Stimulated activated CD4-positive, alpha-beta T cell treated with anti-CD3 and anti-CD28 coated beads, Interleukin-1b, Interleukin-23, amount 100 ng/mL, for 4 hours (primary cell): ENCODE measurements at places on chromosomes 13 and 19.

- no peak for DNase-seq
These were observed 361.5 kb downstream of the OXGR1 start for GRCh38 chr13:96632536-96633320.

- no peak for DNase-seq
These were observed 25.8 kb upstream of the MEDAG start for GRCh38 chr13:30880151-30880855.

- no peak for DNase-seq
These were observed 1255.6 kb downstream of the DIAPH3 start for GRCh38 chr13:58908019-58908679.

- DNase-seq, result no peak
These were observed 4.4 kb upstream of the TBC1D4 start for GRCh38 chr13:75486146-75487062.

DNA sequence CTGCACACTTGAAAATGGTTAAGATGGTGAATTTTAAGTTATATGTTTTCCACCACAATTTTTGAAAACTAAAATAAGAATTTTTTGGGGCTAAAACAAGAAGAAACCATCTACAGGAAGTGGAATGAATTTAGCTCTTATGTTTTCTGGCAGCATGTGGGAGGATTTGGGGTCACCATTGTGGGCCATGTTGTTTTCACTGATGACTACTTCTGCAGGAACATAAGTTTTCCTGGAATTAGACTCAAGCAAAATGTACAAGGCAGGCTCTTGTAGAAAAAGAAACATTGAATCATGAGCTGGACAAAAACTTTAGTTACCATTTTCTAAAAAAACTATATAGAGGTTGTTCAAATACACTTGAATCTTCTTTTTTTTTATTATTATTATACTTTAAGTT, 125.3 kb upstream of the C1QTNF9B start:
- no peak for DNase-seq

- no peak for DNase-seq
These were observed 37.0 kb downstream of the SKA3 start for GRCh38 chr13:21139374-21139773.

- no peak for DNase-seq
These were observed 104.9 kb downstream of the HSPH1 start for GRCh38 chr13:31056644-31057271.

DNA sequence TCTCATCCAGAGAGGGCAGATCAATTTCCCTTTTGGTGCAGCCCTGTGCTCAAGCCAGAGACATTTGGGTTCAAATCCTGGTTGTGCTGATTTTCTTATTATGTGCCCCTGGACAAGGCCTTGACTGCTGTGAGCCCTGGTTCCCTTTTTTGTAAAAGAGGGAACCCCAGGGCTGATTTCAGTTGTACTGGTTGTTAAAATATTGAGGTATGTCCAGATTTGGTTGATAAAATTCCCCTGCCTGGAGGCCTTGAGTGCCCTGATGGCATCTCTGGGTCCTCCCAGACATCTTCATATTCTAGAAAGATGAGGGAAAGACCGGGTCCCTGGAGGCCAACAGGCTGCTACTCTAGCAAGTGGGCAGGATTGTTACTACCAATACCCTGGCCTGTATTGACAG, 14.4 kb upstream of the PLAUR start:
- no peak for DNase-seq

- no peak for DNase-seq
These were observed 46.5 kb downstream of the DNM2 start for GRCh38 chr19:10764340-10764894.

DNA sequence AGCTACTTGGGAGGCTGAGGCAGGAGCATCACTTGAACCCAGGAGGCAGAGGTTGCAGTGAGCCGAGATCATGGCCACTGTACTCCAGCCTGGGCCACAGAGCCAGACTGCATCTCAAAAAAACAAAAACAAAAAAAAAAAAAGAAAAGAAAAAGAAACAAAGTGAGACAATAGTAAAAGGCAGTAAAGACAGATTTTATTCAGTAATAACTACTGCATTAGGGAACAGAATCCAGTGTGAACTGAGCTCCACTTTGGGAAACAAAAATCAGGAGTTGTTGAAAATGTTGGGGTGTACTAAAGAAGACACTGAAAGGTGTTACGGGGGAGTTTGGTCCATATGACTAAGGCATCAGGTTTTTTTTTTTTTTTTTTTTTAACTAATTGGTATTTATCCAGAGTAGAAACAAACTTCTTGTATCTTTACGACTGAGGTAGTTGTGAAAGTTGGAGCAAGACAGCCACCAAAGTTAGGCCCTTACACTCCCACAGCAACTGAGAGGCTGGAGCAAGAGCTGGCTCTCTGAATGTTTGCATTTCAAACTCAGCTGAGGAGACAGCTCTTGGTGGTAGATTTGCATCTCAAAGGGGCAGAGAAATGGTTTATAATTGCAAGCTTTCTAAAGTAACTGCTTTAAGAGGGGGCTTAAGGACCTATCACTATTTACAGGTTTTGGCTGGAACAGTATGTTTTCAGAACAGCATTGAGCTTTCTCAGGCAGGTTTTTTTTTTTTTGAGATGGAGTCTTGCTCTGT, 24.2 kb downstream of the ZNF607 start:
- no peak for DNase-seq

- no peak for DNase-seq
These were observed 551.4 kb downstream of the TBC1D4 start for GRCh38 chr13:74930402-74931165.

DNA sequence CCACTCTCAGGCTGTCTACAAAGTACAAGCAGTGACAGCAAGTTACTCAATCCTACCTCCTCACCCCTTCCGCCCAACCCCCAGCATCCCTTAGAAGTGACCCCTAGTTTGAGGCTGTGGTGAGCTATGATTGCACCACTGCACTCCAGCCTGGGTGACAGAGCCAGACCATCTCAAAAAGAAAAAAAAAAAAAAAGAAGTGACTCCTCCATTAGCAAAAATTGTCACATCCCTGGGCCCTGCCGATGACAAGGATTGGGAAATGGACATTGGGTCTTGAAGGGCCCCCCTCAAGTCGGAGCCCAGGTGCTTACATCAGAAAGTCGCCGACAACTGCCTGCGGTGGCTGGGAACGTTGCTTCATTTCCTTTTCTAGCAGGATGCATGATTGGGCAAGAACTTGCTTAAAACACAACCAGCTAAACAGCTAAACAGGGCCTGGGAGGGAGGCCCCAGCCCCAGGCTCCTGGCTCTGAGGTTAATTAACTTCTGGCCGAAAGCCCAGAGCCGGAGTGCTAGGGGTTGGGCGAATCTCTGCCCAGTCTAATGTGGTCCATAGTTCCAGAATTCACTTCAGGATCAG, 15.3 kb downstream of the RAB3D start:
- DNase-seq, result no peak

- peak; percentile 33 for DNase-seq
These were observed 112.1 kb downstream of the ZIC5 start for GRCh38 chr13:99859178-99860177.

DNA sequence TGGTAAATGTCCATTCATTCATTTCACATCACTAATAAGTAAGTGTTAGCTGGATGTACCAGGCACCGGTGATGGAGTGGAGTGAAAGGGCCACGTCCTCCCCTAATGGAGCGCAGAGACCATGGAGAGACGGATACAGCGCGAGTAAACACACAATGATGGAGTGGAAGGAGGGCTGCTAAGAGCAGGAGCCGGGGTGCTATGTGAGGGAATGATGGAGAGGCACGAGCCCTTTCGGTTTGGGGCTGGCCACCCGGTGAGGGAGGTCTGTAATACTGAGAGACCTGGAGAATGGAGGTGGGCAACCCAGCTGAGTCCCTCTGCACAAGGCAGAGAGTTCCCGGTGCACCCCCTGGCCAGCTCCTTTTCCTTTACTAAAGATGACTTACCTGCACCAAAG, 53.7 kb downstream of the PEPD start:
- DNase-seq, result no peak

GRCh38 chr19:4375164-4376027, 25.0 kb downstream of the SH3GL1 start:
- no peak for DNase-seq

- peak; percentile 88 for DNase-seq
These were observed 565 bp upstream of the ZFP30 start for GRCh38 chr19:37655689-37656371.

- no peak for DNase-seq
These were observed 6.5 kb downstream of the PLPPR3 start for GRCh38 chr19:815079-815774.

DNA sequence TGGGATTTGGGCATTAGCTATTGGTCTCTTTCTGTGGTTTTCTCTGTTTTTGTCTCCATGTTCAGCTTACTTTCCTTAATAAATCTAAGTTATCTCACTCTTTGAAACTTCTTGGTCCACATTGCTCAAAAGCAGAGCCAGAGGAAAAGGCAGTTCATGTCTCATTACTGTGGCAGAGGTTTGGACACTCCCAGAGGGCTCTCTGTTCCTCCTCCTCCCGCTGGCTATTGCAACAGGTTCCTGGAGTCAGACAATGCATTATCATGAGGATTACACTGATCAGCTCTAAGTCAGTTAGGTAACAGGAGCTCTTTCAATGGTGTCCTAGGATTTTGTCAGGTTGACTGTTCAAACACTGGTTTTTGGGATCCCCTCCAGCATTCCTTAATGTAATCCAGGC, 298.8 kb downstream of the NDFIP2 start:
- DNase-seq, result no peak

GRCh38 chr19:10611907-10612306, 13.4 kb upstream of the SLC44A2 start:
- DNase-seq, result no peak

GRCh38 chr13:108220041-108220440, 1.8 kb downstream of the ABHD13 start:
- DNase-seq, result no peak

- DNase-seq, result no peak
These were observed 4.9 kb upstream of the USE1 start for GRCh38 chr19:17210296-17210695.

DNA sequence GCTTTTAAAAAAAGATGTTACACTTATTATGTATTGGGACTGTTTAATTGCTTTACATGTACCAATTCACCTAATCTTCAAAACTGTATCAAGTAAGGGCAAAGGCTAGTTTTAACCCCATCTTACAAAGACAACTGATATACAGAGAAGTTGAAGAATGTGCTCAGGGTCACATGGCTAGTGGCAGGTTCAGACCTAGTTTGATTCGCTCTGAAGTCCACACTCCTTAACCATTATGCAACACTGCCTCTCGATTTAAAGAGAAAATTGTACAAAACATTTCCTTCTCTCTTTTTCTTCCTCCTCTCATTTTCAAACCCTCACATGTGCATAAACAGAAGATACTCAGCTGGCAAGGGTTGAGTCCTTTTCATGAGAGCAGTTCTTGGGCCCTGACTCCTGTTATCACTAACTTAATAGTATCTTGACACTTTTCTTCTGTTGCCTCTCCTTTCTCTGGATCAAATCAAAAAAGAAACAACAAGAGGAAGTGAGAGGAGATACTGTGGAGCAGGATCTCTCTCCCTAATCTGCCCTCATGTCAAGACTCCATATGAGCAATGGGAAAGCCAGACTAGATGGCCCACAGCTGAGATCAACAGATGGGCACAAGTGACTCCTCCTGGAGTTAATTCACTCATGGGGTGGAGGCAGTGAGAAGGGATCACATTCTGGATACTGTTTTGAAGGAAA, 19.0 kb upstream of the N4BP2L1 start:
- DNase-seq, result no peak

- DNase-seq, result no peak
These were observed 8.4 kb upstream of the KLK14 start for GRCh38 chr19:51091126-51091525.

DNA sequence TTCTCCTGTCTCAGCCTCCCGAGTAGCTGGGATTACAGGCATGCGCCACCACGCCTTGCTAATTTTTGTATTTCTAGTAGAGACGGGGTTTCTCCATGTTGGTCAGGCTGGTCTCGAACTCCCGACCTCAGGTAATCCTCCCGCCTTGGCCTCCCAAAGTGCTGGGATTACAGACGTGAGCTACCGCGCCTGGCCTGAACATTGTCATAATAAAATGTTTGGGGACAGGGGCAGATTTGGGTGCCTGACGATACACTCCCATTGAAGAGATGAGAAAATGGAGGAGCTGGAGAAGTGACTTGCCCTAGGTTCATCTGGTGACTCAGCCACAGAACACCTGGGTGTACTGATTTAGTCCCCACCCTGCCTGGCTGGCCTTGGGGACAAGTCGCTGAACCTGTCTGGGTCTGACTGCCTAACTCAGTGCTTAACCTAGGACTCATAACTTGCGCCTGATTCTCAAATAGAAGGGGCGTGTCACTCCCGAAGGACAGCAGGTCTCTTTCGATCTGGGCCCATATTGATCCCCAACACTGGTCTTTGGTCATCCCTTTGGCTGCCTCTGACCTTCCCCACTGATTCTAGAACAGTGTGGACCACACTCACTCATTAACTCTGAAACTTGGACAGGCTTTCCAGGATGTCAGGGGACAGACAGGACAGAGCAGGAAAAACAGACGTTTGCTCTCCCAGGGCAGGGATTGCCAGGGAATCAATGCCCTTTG, 7.6 kb upstream of the BICRA start:
- no peak for DNase-seq

- DNase-seq, result no peak
These were observed 76.7 kb downstream of the RASL11A start for GRCh38 chr13:27347211-27347772.

- DNase-seq, result no peak
These were observed 27.3 kb downstream of the TM9SF2 start for GRCh38 chr13:99528547-99528946.

DNA sequence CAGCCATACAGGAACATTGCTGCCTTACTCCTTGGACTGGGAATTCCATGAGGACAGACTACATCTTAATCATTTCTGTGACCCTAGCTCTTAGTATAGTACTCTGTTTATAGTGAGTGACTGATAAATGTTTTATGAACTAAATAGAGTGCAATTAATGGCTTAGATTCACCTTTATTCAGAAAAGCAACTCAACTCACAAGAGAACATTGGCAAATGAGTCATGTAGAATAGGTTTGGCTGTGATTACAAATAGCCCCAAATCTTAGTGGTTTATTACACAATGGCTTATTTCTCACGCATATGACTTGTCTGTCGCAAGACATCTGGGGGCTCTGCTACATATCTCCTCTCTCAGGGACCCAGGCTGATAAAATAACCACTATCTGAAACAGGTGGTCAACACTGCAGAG, 121.6 kb upstream of the KL start:
- no peak for DNase-seq

GRCh38 chr13:111215081-111216047, 100.3 kb downstream of the ARHGEF7 start:
- DNase-seq, result no peak

DNA sequence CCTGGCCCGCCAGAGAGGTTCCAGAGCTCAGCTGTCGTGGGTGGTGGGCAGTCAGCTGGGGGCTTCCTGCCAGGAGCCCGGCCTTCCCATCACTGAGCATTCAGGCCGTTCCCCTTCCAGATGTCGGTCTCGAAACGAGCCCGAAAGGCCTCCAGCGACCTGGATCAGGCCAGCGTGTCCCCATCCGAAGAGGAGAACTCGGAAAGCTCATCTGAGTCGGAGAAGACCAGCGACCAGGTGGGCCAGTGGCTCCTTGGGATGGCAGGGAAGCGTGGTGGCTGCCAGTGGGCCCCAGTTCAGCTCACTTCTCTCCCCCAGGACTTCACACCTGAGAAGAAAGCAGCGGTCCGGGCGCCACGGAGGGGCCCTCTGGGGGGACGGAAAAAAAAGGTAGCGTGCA, 19.3 kb downstream of the HDGFL2 start:
- DNase-seq, result no peak

GRCh38 chr13:22736084-22736767, 444.6 kb upstream of the SGCG start:
- DNase-seq, result no peak

GRCh38 chr19:16070366-16070990, 5.8 kb upstream of the TPM4 start:
- peak; percentile 63 for DNase-seq

GRCh38 chr19:35216016-35216832, 12.3 kb downstream of the FAM187B start:
- DNase-seq, result no peak

GRCh38 chr19:5253406-5254110, 87.1 kb downstream of the PTPRS start:
- DNase-seq, result no peak
